Prostate gland (tissue), 2 donors: ENCODE measurements at places on chromosomes 16 and 17.
A peak's percentile ranks its signal among the peaks of the same experiment; 100 is the strongest.

DNA sequence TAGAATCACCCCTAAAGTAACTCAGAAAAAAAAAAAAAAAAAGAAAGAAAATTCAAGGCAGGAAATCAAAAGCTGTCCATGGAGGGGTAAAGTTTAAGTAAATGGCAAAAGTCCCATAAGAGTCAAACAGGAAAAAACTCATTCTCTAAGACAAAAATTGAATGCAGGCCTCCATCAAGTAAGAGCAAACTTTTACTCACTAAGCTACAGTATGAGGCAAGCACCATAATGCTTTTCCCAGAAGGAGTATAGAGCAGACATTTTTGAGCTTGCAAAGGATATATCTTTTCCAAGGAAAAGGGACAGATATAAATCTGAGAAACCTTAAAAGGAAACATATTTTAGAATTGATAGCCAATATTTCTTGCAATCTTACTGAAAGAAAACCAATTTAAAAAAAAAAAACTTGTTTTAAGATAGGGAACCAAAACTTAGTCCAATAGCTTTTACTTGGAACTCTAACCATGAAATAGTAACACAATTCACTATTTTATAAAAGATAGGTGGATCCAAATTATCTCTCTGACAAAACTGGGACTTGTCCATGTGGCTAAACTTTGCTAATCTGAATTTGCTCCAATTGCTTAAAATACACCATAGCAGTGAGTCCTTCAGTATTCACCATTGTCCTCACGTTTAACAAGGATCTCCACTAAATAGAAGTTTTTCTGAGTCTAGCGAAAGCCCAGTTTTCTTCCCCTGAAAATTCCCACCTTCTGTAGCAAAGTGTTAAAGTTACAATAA lies 99.8 kb downstream of the CDH11 start:
- no peak overlapping the region for H3K4me3 ChIP-seq
- H3K27me3 ChIP-seq, result no peaks in the 10 kb centered on the region
- H3K27ac ChIP-seq, result no peak overlapping the region

- no peaks in the 10 kb centered on the region for H3K27me3 ChIP-seq
- DNase-seq, result no peak
- H3K27ac ChIP-seq, result no peak overlapping the region
Measured at GRCh38 chr16:62940569-62940968, 904.3 kb upstream of the CDH8 start.

DNA sequence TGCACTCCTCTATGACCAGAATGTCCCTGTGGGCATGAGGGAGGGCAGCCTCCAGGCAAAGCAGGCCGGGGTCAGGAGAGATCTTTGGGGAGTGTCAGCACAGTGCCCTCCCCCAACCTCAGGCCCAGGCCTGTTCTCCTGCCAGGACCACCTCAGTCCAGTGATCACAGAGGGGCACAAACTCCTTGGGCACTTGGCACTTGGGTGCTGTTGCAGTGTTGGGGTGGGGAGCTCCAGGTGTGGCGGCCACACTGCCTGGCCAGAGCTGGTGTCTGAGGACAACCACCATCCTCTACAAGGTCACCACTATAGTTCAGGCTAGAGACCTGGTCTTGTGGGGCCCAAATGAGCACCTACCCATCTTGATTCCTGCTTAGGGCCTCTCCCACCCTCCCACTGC lies 37.2 kb downstream of the SMPD3 start:
- peaks cover 5% of the 10 kb centered on the region for H3K4me1 ChIP-seq
- H3K36me3 ChIP-seq, result no peaks in the 10 kb centered on the region
- no peaks in the 10 kb centered on the region for H3K27me3 ChIP-seq
- no peak overlapping the region for H3K27ac ChIP-seq
- no peak overlapping the region for H3K4me3 ChIP-seq

DNA sequence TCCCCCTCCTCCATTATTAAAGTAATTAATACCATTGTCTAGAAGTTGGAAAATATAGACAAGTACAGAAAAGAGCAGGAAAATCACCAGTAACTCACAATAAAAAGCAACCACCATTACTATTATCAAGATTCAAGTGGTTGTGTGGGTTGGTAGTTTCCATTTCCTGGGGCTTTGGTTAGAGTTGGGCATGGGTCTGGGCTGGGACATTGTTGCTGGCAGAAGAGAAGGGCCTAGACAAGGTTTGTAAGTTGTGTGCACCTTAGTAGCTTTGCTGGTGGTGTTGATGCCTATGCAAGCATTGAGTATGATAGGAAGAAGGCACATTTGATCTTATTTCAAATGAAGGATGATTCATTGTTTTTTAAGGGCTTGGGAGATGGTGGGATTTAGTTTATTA lies 25.4 kb upstream of the NFATC3 start:
- no peak overlapping the region for H3K27ac ChIP-seq
- no peaks in the 10 kb centered on the region for H3K4me1 ChIP-seq
- H3K36me3 ChIP-seq, result no peaks in the 10 kb centered on the region

- H3K36me3 ChIP-seq, result no peaks in the 10 kb centered on the region
- H3K27ac ChIP-seq, result no peak overlapping the region
- H3K4me1 ChIP-seq, result no peaks in the 10 kb centered on the region
- H3K4me3 ChIP-seq, result no peak overlapping the region
- DNase-seq, result no peak
Measured at GRCh38 chr17:73725794-73726515, 81.7 kb upstream of the SDK2 start.

DNA sequence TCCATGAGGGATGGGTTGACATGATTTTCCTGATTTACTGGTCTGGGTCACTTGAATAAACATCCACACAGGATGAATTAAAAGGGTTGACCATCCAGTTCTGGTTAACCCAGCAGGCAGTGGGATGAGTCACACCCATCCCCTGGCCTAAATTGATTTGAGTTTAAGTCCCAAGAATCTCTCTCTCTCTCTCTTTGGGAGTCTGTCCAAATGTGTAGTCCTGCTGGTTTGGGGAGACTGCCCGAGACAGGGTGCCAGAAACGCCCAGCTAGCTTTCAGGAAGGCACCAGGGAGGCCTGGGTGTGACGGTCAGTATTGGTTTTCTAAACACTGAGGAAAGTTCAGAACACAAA lies 38.8 kb downstream of the SCPEP1 start:
- H3K36me3 ChIP-seq, result no peaks in the 10 kb centered on the region
- DNase-seq, result peak; percentile 87
